ENCODE measurements at places on chromosomes 6 and 20. TPM values are rescaled to one million over a fixed set of nuclear protein-coding genes. Genes with fewer than 3 reads are reported as not detected.

- DNase-seq = no peak
These were observed 395.9 kb downstream of the PREX1 start for GRCh38 chr20:48431653-48432493.

DNA sequence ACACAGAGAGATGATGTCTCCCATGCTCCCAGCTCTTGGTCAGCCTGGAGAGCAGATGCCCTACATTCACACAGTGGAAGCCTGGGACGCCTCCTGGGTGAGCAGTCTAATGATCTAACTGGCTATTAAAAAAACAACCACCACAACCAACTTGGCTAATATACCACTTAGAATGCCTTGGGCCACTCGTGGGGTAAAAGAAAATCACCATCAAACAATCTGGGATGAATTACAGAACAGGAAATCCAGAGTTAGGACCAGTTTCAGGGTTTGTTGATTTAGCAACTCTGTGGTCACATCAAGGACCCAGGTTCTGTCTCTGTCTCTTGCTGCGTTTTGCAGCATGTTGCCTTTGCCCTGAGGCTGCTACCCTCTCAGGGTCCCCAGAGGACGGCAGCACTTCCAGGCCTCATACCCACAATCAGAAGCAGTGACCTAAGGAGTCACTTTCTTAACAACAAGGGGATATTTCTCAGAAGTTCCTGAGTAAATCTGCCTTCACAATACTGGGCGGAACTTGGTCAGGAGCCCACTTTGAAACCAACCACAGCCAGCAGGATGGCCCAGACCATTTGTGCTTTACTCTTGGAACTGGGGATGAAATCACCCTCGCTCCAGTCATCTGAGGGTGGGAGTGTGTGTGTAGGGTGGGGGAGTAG, 118.7 kb downstream of the CLIC5 start:
- no peak for DNase-seq

GRCh38 chr6:1601158-1602048, 8.3 kb upstream of the FOXC1 start:
- DNase-seq = no peak

TMEM170B gene
- total RNA-seq = 2.2 TPM

DNA sequence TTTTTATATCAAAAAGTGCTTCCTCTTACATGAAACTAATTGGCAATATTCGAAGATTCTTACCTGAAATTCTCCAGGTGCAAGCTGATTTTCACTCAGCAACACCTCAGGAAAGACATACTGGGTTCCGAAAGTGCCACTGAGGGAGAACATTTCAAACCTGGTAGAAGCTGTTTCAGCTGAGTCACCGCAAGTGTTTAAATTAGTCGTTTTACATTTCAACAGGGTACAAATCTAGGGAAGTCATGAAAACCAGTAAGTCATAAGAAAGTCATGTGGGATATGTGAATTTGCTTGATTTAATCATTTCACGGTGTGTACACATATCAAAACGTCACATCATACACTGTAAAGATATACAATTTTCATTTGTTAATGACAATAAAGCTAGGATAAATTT, 25.3 kb upstream of the TAAR1 start:
- no peak for DNase-seq

SPEF1 gene
- total RNA-seq = not detected

DNA sequence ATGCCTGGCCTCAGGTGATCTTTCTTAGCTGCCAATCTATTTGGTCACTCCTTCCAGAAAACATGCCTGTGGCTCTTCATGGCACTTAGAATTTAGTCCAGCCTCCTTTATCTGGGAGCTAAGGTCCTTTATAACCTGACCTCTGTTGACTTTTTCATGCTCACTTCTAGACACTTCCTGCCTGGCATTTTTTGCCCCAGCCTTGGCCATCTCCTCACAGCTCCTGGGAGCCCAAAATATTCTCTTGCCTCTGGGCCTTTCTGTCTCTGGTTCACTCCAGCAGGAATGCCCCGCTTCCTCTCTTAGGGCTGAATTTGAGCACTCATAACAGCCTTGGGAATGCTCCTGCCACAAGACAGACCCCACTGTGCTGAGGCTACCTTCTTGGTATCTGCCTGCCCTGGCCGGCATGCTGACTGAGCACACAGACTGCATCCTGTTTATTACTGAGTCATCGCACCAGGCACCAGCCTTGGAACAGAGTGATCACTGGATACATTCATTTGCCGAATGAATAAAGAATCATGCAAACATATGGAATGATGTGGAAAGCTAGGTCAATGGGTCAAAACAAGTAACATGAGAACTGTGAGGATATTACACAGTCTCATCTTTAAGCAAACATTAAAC, 5.8 kb upstream of the EEF1E1 start:
- DNase-seq = no peak

MYLK2 gene
- 0.11 TPM for total RNA-seq

DNA sequence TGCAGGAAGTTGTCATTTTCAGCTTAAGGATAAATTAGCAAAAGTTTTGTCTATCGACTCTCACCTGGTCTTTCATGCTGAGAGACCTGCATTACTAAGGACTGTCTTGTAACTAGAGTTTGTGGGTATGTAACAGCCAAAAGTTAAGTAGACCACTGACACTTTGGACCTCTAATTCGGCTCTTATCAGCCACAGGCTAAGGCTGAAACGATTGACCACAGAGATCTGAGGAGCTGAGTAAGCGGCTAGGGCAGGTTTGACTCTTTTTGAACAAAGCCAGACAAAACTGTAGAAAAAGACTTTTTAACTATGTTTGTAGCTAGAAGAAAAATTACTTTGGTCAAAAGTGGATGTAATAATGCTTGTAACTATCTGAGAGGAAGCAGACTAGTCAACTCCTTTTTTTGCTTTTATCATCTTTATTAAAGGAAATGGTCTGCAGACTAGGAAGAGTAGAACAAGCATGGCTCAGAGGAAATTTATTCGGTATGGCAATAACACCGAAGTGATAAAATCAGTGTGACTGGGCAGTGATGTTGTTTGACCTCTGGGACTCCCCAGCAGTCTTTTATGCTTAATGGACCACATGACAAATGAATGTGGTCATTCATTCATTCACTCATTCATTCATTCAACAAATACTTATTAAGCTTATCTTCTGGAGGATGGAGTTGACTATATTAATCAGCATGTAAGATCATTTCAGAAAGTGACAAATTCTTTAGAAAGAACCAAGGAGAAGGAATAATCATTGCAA, 725.0 kb upstream of the HS3ST5 start:
- DNase-seq = no peak

SLC16A10 gene
- 7.3 TPM for total RNA-seq

CAGE1 gene
- not detected for total RNA-seq
